ENCODE measurements at places on chromosomes 13 and 19.

GRCh38 chr19:54708781-54709180, 15.5 kb upstream of the KIR3DL3 start:
- DNase-seq: no peak

DNA sequence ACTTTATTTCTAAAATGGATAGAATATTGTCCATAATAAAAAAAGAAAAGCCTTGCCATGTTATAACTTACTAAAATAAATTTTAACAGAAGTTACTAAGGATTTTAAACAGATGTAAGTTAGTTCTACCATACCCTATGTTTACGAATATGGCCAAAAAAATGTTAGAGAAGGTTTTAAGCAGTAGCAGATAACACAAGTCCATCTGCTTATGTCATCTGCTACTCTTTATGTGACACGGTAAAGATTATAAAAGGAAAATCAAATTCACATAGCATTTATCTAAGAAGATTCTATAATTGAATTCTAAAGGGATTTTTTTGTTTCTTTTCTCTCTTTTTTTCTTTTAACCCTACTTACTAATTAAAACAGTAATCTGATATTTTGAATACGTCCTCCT, 114.2 kb upstream of the MIR17HG start:
- no peak for DNase-seq

DNA sequence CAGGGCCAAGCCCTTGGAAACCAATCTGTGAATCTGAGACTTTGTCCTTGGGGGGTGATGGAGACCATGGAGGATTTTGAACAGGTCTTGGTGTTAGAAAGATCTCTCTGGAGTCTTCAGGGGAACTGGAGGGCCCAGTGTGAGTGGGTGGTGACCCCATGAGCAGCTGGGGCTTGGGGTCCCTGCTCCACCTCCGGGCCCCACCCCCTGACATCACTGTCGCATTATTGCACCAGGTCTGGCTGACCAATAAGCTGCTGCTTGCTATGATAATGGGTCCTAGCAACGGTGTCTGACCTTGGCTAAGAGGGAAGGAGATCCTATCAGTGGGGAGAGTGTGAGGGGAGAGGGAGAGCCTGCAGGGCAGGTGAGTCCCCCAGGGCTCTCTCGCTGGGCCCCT, at the start of gene IRGC:
TSS of gene IRGC (plus strand) at position 301 of the 400 bp plus-strand sequence. CDS start 2,483 bp downstream, outside the sequence.
- no peak for DNase-seq

GRCh38 chr19:16612636-16613035, 15.4 kb downstream of the MED26 start:
- DNase-seq: no peak

GRCh38 chr13:36261976-36262375, 35.6 kb downstream of the CCDC169 start:
- DNase-seq: no peak

DNA sequence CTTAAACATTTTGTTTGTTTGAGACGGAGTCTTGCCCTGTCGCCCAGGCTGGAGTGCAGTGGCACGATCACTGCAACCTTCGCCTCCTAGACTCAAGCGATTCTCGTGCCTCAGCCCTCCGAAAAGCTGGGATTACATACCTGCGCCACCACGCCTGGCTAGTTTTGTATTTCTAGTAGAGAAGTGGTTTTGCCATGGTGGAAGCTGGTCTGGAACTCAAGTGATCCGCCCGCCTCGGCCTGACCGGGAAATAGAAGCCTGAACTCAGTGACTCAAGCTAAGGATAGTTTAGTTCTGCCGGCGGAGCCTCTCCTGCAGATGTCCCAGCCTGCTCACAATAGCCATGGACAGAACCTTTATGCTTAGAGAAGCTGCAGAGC, 53.0 kb upstream of the ZNF254 start:
- peak; percentile 23 for DNase-seq

GRCh38 chr19:34269081-34269480, 14.7 kb downstream of the GARRE1 start:
- no peak for DNase-seq

DNA sequence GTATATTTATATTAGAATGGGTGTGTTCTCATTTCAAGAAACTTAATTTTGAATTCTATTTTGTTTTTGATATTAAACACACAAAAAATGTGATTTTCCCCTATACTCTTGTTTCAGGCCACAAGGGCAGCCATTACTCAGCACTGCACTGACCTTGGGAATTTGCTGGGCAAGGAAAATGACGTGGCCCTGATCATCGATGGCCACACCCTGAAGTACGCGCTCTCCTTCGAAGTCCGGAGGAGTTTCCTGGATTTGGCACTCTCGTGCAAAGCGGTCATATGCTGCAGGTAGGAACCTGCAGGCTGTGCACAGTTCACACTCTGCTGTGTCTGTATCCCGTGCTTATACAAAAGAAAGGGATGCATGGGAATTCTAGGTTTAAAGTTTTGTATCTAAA, 327.3 kb downstream of the ATP8A2 start:
- no peak for DNase-seq

- DNase-seq: no peak
These were observed 1044.1 kb downstream of the EFNB2 start for GRCh38 chr13:105491345-105491744.

GRCh38 chr13:29964181-29964845, 113.9 kb upstream of the UBL3 start:
- DNase-seq: no peak

GRCh38 chr19:10593820-10594637, 6.9 kb upstream of the AP1M2 start:
- DNase-seq: no peak

DNA sequence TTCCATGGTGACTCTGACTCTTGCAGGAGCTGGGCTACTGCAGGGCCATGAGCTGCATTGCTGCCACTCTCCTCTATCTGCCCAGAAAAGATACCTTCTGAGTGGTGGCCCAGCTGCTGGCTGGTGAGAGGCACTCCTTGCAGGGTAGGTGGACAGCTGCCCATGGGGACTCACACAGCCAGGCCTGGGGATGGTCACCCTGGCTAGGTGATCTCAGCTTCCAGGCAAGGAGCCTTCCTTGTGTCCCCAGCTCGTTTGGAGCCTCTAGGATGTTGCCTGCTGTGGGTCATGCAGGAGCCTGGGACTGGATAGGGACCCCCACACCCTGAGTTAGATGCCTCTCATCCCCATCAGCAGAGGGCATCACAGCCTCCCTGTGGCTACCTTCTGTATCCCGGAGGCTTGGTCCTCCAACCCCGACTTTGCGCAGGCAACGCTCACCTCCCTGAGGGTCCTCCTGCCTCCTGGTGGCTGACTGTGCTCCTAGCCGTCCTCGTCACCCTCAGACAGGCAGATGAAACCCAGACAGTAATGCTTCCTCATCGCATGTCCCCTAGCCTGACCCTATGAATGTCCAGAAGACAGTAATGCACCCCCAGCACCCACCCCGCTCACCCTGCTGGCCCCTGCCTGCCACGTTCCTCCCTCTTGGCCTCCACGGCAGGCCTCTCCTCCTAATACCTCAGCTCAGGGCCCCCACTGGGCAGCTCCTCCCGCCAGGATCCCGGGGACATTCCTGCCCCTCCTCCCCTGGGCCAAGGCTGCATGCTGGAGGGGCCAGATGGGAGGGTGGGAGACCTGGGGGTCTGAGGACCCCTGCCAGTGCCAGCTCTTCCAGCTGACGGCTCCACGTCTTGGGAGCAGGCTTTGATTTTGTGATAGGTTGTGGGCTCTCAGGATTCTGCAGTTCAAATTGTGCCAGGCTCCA, 13.6 kb upstream of the ZNF14 start:
- DNase-seq: no peak

DNA sequence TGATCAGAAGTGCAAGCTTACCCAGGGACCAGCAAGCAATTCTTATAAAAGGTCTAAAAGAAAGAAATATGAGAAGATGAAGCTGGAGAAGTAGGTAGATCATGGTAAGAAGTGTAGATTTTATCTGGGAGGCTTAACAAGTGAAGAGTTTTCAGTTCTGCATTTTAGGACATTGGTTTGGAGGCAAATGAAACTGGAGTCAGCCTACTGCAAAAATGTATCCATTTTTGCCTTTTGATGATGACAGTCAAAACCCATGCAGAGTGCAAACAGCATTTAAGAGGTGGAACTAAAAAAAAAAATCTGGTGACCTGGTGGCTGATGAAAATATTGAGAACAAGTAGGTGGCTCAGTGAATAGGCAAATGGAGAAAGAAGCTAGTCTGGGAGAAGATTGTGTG, 216.9 kb downstream of the DNAJC15 start:
- no peak for DNase-seq

- DNase-seq: no peak
These were observed 7.0 kb downstream of the PLVAP start for GRCh38 chr19:17370026-17370587.

DNA sequence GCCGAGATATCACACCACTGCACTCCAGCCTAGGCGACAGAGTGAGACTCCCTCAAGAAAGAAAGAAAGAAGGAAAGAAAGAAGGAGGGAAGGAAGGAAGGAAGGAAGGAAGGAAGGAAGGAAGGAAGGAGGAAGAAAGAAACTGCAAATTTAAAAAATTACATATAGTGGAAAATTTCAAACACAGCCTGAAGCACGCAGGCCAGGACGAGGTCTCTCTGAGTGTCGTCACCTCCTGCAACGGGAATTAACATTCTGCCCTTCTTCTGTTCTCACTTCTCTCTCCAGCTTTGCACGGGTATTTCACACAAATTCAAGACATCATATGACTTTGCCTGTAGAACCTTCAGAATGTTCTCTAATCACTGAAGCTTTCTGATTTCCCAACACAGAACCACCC, 108.2 kb downstream of the GNG7 start:
- DNase-seq: no peak

GRCh38 chr19:41577833-41578232, 1.9 kb downstream of the CEACAM21 start:
- no peak for DNase-seq

DNA sequence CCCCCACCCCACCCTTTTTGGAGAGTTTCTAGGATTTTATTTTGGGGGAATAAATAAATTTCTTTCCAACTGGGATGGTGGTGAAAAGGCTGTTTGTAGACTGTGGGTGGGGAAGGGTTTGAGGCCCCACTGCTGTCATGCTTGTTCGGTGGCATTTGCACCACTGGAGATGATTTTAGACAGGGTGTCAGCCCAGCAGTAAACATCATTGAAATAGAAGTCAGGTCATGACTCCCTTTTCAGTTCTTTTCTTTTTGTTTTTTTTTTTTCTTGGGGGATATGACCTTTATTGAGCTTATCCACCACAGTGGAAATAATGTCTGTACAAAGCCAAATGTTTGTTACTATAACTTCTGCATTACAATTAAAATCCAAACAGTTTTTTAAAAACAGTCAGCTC, 14.1 kb downstream of the UBAC2 start:
- no peak for DNase-seq

GRCh38 chr13:100541897-100542825, 46.4 kb downstream of the GGACT start:
- no peak for DNase-seq
